Transverse colon (tissue), 4 donors: ENCODE measurements at places on chromosomes 12 and 14. TPM values are rescaled to one million over a fixed set of nuclear protein-coding genes. Genes with fewer than 3 reads are reported as not detected.
A peak's percentile ranks its signal among the peaks of the same experiment; 100 is the strongest.

GRCh38 chr12:80512781-80513180, 68.7 kb downstream of the PTPRQ start:
- no peaks in the 10 kb centered on the region for H3K4me1 ChIP-seq
- H3K4me3 ChIP-seq = no peak overlapping the region

GRCh38 chr12:99745121-99745520, 97.6 kb downstream of the GARIN6 start:
- no peaks in the 10 kb centered on the region for H3K4me1 ChIP-seq
- no peak overlapping the region for H3K4me3 ChIP-seq
- no peaks in the 10 kb centered on the region for H3K36me3 ChIP-seq
- H3K27ac ChIP-seq = no peak overlapping the region

DNA sequence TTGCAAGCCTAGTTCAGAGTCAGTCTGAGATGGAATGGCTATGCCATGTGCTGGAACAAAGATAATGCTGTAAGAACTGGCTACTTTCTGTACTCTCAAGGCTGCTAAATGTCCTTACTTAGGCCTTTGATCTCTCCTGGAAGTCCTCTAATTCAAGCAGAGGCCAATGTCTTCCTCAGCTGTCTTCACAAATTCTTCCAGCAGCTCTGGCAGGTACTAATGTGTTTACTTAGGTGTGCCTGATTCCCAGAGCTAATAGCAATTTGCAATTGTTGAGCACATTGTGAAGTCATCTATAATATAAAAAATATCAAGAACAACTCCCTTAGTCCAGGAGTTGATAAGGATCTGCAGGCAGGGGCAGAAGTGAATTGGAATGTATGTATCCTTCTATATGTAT, 3.8 kb upstream of the MYF5 start:
- H3K27ac ChIP-seq = no peak overlapping the region
- peaks cover 88% of the 10 kb centered on the region for H3K27me3 ChIP-seq
- DNase-seq = no peak

- H3K36me3 ChIP-seq = no peaks in the 10 kb centered on the region
- H3K27me3 ChIP-seq = peaks cover 5% of the 10 kb centered on the region
- H3K4me1 ChIP-seq = no peaks in the 10 kb centered on the region
These were observed 982.0 kb upstream of the TMEM132C start for GRCh38 chr12:127284870-127285431.

DNA sequence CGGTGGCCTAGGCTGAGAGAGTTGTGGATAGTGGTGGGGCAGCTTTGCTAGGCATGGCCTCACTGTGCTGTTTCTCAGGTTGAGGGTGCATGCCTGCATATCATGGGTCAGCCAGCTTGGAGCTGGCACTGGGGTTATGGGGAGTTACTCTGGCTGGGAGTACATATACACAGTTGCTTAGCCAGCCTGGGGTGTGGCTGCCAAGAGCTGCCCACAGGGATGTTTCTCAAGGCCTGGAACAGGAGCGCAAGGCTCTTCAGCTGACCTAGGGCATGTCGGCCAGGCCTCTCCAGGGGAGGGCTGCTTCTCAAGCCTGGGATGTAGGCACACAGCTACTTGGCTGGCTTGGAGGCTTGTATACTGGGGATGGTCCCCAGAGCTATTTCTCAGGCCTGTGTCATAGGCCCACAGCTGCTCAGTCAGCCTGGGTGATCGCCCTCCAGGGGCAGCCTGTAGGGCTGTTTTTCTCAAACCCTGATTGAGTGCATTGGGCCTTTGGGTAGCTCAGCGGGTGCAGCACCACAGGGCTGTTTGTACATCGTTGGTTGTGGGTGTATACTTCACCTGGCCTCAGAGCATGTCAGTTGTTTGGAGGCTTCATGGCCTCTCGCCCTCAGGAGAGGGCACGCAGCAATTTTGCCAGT, 114.9 kb downstream of the METTL25 start:
- no peak overlapping the region for H3K4me3 ChIP-seq
- no peaks in the 10 kb centered on the region for H3K36me3 ChIP-seq
- no peak for DNase-seq
- no peaks in the 10 kb centered on the region for H3K27me3 ChIP-seq
- no peaks in the 10 kb centered on the region for H3K4me1 ChIP-seq
- no peak overlapping the region for H3K27ac ChIP-seq

- no peak overlapping the region for H3K27ac ChIP-seq
- no peak overlapping the region for H3K4me3 ChIP-seq
- H3K27me3 ChIP-seq = no peaks in the 10 kb centered on the region
These were observed 21.8 kb downstream of the BTBD7 start for GRCh38 chr14:93311082-93311481.

DNA sequence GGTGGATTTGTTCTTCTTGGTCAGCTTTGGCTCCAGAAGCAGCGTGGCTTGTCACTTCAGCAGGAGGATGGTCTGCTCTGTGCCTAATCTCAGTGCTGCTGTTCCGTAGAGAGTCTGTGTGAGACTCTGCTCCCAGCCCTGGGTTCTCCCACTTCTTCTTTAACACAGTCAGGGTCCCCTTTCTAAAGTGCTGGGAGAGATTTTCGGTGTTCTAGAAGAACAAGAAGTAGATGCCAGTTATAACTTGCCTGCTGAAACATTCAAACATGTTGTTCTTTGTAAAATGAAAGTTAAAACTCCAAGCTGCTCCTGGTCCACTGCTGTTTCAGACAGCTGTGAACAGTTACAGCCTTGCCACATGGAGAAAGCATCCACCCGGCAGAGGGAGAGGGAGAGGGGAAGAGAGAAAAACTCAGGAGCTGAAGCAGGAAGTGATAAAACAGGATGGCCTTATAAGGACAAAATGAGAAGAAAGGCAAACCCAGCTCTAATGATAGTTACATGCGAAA, 55.2 kb upstream of the CERS5 start:
- no peaks in the 10 kb centered on the region for H3K27me3 ChIP-seq
- no peaks in the 10 kb centered on the region for H3K36me3 ChIP-seq
- H3K4me1 ChIP-seq = peaks cover 12% of the 10 kb centered on the region
- DNase-seq = peak; percentile 52

DNA sequence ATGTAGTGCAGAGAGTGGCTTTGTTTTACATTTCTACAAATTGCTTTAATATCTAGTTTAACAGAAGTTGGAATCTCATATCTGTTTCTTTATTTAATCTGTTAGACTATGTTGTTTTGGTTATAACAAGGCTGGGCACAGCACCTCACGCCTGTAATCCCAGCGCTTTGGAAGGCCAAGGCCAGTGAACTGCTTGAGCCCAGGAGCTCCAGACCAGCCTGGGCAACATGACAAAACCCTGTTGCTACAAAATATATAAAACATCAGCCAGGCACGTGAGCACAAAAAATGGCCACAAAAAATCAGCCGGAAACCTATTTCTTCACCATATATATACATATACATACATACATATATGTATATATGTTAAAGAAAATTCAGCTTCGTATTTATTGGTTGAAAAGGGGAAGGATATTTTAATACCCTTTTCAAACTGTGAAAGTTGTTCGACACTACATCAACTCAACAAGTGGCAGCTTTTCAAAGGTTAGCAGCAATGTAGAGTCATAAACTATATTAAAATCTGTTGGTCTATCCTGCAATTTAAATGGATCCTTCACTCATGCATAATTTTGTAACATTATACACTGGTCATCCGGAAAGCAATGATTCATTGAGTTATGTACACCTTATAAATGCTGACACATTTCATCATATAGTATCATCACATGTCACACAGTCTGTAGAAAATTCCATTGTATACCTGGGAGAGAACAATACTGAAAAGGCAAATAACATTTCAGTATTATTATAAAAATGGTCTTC, 7.1 kb downstream of the NR2C1 start:
- no peak for DNase-seq
- no peaks in the 10 kb centered on the region for H3K27me3 ChIP-seq
- H3K27ac ChIP-seq = no peak overlapping the region
- no peak overlapping the region for H3K4me3 ChIP-seq
- H3K4me1 ChIP-seq = no peaks in the 10 kb centered on the region

GRCh38 chr14:49861699-49862088, 9.1 kb upstream of the NEMF start:
- H3K36me3 ChIP-seq = no peaks in the 10 kb centered on the region
- H3K4me3 ChIP-seq = peak overlapping the region; percentile 77

DNA sequence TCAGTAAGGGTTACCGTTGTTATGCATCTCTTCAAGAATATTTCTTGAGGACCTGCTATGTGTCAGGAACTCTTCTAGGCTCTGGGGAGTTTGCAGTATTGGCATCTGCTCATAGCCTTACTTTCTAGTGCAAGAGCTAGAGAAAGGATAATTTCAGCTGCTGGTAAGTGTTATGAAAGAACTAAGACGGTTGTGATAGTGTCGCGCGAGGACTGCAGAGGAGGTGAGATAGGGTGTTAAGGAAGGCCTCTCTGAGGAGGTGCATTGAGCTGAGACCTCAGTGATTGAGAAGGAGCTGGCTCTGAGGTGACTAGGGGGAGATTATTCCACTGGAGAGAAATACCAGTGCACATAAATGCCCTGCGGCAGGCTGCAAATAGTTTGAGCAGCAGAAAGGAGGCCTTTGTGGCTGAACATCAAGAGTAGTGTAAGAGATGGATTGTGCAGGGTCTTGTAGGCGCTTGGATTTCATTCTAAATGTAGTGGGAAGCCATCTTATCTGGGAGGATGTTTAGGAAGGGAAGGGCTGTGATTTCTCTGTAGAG, 824 bp downstream of the DDX55 start:
- no peak for DNase-seq
- peaks cover 24% of the 10 kb centered on the region for H3K4me1 ChIP-seq
- H3K4me3 ChIP-seq = peak overlapping the region; percentile 94
- H3K27me3 ChIP-seq = no peaks in the 10 kb centered on the region

DNA sequence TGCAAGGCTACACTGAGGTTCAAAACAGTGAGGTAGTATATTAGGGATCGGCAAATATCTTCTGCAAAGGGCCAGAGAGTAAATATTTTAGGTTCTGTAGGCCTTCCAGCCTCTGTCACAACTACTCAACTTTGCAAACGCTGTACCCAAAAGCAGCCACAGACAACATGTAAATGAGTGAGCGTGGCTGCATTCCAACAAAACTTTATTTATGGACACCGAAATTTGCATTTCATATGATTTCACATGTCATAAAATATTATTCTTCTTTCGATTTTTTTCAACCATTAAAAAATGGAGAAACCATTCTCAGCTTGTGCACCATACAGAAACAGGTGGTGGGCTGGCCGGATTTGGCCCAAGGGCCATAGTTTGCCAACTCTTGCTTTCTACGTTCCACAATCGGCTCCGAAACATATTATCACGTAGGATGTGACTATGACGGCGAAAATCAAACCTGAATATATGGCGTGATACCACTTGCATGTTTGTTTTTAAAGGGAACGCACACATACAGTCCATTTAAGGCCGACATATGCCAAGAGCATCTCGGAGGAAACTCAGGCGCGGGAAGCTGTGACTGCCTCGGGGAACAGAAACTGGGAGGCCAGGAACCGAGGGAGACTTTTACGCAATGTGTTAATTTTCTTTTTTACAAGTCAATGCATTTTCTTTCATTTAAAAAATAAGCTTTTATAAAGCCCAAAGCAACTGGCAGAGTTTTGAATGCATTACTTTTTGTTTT, 7.1 kb downstream of the NCOR2 start:
- no peaks in the 10 kb centered on the region for H3K27me3 ChIP-seq
- H3K36me3 ChIP-seq = no peaks in the 10 kb centered on the region
- H3K27ac ChIP-seq = peak overlapping the region; percentile 21
- peaks cover 17% of the 10 kb centered on the region for H3K4me1 ChIP-seq
- no peak for DNase-seq
- H3K4me3 ChIP-seq = no peak overlapping the region

DNA sequence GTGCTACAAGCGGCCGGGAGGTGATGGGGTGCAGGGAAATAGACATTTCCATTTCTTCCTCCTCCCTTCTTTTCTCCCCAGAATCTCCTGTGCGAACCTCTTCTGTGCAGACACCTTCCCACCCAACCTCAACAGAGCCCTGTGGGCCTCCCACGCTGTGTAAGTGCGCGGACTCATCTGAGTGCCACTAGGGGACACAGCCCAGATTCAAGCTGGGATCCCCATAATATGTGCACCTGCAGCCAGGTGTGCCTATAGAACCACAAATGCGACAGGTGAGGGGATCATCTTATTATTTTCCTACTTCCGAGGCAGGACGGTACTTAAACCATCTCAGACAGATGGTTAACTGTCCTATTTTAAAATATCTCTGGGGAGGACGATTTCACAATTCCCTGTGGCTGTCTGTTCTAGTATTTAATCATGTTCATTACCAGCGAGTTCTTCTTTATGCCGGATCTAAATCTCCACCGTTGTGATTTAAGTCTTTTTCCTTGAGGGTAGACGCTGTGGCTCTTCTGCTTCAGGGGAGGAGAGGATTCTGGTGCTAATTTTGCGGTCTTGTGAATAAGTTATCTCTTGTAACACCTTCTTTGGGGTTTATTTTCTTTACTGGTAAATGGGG, 17.2 kb upstream of the CACNA1C start:
- H3K4me1 ChIP-seq = peaks cover 11% of the 10 kb centered on the region
- no peak for DNase-seq
- peak overlapping the region; percentile 67 for H3K27ac ChIP-seq
- H3K36me3 ChIP-seq = no peaks in the 10 kb centered on the region
- H3K4me3 ChIP-seq = no peak overlapping the region
- H3K27me3 ChIP-seq = peaks cover 8% of the 10 kb centered on the region

DNA sequence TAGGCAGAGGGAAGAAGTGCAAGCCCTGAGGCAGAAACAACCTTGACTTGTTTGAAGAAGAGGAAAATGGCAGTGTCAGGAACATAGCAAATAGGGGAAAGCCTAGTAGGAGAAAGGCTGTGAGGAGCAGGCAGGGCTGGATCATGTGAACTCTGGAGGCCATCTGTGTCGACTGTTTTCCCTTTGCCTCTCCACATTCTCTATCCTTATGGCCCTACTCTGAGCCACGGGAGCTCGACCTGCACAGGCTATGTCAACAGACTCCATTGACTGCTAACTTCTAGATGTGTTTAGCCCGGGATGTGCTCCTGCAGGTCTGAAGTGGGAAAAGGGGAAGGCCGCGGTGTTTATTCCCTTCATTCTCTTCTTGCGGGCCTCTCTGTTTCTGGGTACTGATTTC, 35.2 kb downstream of the EGLN3 start:
- no peak overlapping the region for H3K4me3 ChIP-seq
- H3K36me3 ChIP-seq = no peaks in the 10 kb centered on the region
- H3K4me1 ChIP-seq = peaks cover 7% of the 10 kb centered on the region
- no peak for DNase-seq

The AVPR1A gene
- total RNA-seq = 0.95 TPM

The PHC1 gene
- total RNA-seq = 23.6 TPM

The DYNC1H1 gene
- total RNA-seq = 647 TPM

The KRR1 gene
- 18.2 TPM for total RNA-seq

The ZDHHC22 gene
- not detected for total RNA-seq

The GLIPR1L1 gene
- total RNA-seq = not detected

The CEBPE gene
- not detected for total RNA-seq

The SSPN gene
- 4.5 TPM for total RNA-seq
